NCI-H187 (cell line): ENCODE measurements at places on chromosomes 6 and 20.

DNA sequence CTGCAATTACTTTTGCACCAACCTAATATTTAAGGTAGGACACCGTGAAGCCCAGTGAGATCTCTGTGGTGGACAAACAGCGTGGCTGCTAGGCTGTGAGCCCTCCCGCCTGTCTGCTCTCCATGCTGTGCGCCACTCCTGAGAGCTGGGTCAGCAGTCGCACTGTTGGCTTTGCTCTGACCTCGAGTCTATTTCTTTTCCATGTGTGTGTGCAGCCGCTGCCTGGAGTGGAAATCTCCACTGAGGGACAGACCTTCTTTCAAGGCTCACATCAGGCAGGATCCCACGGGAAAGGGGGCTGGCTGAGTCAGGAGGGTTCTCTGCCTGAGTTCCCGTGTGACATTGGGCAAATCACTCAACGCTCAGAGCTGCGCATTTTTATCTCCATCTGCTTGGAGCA, 27.1 kb downstream of the RIPOR3 start:
- DNase-seq: no peak

- DNase-seq: peak; percentile 72
Measured at GRCh38 chr20:3811467-3812258, 8.7 kb upstream of the AP5S1 start.

DNA sequence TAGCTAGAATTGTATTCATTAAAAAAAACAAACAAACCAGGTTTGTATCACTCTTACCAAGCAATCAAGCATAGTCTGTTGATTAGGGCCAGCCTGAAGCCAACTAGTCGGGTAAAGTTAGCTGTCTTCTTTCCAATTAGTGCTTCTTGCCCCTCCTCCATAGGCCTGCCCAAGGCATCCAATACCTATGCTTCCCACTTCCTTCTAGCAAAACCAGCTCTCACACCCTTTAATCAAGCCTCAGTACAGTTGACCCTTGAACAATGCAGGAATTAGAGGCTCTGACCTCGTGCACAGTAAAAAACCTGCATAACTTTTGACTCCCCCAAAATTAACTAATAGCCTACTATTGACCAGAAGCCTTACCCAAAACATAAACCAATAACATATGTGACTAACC, 119.1 kb upstream of the DTNBP1 start:
- no peak for DNase-seq

DNA sequence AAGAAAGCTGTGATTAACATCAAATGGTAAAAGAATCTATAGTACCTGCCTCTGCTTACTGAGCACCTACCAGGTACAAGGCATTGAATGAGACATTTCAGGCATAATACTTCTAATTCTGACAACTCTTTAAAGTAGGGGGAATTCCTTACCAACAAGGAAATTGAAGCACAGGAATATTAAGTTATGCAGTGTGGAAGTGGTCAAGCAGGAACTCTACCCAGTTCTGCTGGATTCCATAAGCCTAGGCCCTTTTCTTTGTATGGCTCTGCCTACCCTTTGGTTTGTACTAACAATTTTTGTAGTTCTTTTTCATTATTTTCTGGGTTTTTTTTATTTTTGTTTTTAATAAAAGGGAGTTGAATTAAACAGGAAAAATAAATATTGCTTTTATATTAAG, 114.5 kb downstream of the MAP3K5 start:
- no peak for DNase-seq

- DNase-seq: no peak
Measured at GRCh38 chr20:53859684-53860083, 210.7 kb downstream of the BCAS1 start.
